CD4-positive, alpha-beta memory T cell (primary cell): ENCODE measurements at places on chromosomes 11 and 22.

- DNase-seq = no peak
Observed at GRCh38 chr11:96035031-96035739, 111.3 kb upstream of the MTMR2 start.

DNA sequence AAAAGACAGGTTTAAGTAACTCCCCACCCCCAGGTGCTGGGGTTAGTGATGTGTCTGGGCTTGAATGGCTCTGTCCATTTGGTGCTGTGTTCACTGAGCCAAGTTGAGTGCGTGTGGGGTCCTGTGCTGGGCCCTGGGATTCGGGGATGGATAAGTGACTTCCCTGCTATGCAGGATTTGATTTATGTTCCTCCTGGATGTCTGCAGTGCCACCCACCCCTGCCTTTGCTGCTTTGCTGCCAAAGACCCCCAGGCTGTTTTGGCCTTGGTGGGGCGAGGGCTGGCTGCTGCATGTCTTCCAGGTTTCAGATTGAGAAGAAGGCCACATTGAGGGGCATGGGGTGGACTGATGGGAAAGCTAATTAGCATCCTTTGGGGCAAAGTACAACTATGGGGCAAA lies 77.9 kb upstream of the PARVG start:
- DNase-seq = no peak

DNA sequence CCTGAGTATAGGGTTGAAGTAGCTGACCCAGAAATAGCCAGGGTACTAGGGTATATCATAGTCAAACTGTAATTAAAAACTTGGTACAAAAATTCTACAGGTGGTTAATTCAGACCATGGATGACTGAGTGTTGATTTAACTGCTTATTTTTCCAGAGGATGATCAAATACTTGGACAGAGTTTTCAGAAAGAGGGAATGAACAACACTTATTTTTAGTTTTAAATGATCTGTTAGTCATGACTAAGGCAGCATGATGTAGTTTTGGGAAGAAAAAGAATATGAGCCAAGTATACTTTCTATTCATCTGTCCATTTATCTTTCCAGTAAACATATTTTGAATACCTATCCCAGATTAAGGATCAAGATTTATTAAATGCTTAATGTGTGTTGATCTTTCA lies 19.8 kb upstream of the CCDC89 start:
- DNase-seq = no peak

- DNase-seq = no peak
Observed at GRCh38 chr11:130246738-130247137, 68.0 kb downstream of the ZBTB44 start.

DNA sequence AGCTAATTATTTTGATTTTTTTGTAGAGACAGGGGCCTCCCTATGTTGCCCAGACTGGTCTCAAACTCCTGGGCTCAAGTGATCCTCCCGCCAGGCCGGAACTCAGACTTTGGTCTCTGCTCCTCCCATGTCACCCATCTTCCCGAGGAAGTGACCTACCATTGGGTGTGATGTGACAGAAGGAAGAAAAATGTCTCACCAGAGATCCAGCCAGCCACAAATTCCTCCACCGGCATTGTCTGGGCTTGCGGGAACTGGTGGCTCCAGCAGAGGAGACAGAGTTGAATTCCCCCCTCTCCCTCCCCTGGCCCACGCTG lies 772 bp downstream of the SLC25A45 start:
- DNase-seq = no peak

- peak; percentile 77 for DNase-seq
Observed at GRCh38 chr11:128342511-128343134, 244.7 kb downstream of the ETS1 start.

DNA sequence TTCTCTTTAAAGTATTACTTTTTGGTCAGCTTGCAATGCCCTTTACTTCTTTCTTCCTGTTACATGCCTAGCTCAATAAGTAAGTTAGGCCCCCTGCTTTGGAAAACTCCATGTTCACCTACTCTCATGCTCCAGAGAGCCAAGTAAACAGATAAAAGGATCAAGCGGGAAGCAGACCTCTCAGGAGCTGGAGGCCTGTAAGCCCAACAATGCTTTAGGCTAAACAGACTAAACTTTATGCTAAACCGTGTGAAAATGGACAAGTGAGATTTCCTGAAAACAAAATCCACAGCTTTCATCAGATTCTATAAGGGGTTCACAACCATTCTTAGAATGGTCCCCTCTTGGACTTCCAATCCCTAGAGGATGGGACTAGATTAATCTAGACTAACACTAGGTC lies 40.2 kb downstream of the CELF1 start:
- no peak for DNase-seq

- DNase-seq = no peak
Observed at GRCh38 chr22:50000587-50001387, 11.8 kb downstream of the IL17REL start.
